ENCODE measurements at places on chromosomes 2 and 18. TPM values are rescaled to one million over a fixed set of nuclear protein-coding genes. Genes with fewer than 3 reads are reported as not detected.

The OTX1 gene
- total RNA-seq, result not detected

The NTSR2 gene
- not detected for total RNA-seq

The RGPD3 gene
- total RNA-seq, result 0.22 TPM

The FBXO36 gene
- total RNA-seq, result 5.0 TPM

The SP9 gene
- total RNA-seq, result not detected

The HAAO gene
- total RNA-seq, result 0.14 TPM

The SERTAD2 gene
- 6.1 TPM for total RNA-seq

The CCT4 gene
- total RNA-seq, result 159 TPM

The IL1R1 gene
- 26.6 TPM for total RNA-seq

The RTP5 gene
- not detected for total RNA-seq

The CHPF gene
- 193 TPM for total RNA-seq

The SCYGR4 gene
- total RNA-seq, result not detected

The CCDC68 gene
- total RNA-seq, result 18.3 TPM

The LCT gene
- total RNA-seq, result not detected

The ALS2 gene
- total RNA-seq, result 43.4 TPM

The SLC4A3 gene
- 2.6 TPM for total RNA-seq

The XDH gene
- 2.0 TPM for total RNA-seq

The FAM98A gene
- total RNA-seq, result 56.0 TPM

The KYNU gene
- total RNA-seq, result 4.6 TPM

The KIF1A gene
- not detected for total RNA-seq

The CCDC178 gene
- total RNA-seq, result under 0.01 TPM

The UBE2E3 gene
- total RNA-seq, result 31.5 TPM

The SLC9A2 gene
- total RNA-seq, result not detected

The SCN1A gene
- total RNA-seq, result not detected

The ZSWIM2 gene
- not detected for total RNA-seq

The DSC3 gene
- under 0.01 TPM for total RNA-seq

The POTEI gene
- not detected for total RNA-seq

All from placental pericyte (primary cell).